ENCODE measurements at places on chromosomes 7 and 10.

DNA sequence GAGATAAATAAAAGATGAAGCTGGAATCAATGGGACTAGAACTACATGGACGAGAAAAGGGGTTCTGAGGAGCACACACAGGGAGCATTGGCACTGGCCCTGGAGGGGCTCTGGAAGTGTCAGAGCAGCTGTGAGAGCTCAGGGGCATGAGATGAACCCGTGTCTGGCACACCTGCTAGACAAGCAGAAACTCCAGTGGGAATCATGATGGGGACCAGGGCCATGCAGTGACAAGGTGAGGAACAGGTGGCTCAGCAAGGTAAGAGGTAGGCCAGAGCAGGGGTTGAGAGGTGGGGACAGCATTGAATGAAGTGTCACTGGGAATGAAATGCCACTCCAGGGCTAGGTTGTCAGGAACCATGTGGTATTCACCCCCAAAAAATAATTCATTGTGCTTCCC lies 588.5 kb downstream of the GRID1 start:
- no peak for DNase-seq

DNA sequence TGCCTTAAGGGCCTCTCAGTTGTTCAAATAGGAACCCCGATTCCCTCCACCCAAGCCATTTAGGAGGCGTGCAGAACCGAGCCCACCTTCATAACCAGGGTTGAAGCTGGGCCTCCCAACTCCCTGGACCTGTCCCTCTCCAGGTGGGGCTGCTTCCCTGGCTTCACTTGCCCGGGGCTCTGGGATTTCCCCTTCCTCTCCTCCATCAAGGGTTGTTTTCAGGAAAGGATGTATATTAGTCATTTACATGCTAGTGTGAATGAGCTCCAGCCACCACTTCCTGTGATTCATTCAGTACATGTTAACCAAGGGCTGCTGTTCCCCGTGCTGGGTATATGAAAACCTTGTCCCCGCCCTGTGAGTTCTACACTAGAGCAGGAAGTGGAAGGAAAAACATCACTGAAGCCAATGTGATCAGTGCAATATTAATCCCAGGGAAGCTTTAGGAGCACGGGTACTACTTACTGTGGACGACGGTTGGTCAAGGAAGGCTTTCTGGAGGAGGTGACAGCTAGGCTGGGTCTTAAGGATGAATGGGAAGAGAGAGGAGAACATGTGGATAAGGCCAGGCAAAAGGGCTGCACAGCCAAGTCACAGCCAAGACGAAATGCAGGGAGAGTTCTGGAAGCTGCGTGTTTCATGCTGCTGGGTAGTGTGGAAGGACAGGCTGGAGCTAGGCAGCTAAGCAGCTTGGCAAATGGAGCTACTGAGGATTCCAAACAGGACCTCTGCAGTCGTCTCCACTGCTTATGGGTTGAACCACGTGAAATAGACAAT lies 150.1 kb upstream of the SHH start:
- no peak for DNase-seq

- no peak for DNase-seq
Observed at GRCh38 chr10:101485207-101485606, 102.8 kb downstream of the POLL start.

DNA sequence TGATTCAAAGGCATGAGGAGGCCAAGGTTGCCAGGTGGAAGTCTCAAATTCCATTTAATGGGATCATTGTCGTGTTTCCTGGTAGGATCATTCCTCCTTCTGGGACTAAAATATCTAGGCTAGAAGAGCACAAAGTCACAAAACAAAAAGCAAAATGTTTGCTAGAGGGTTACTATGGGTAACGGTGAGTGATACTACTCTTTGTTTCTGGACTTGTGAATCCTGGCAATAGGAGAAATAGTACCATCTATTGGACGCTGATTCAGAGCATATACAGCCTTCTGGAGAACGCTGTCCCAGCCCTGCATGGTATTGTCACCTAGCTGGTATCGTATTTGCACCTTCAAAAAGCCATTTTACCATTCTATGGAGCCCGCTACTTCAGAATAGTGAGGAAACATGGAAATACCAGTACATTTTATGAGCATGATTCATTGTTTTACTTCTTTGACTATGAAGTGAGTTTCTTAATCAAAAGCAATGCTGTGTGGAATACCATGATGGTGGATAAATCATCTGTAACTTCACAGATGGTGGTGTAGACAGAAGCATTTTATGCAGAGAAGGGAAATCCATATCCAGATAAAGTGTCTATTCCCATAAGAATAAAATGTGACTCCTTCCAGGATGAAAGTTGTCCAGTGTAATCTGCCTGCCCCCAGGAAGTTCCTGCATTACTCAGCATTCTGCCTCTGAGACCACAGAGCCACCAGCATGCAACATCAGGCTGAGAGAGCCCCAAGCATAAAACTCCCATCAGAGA lies 361.0 kb downstream of the ETV1 start:
- no peak for DNase-seq

GRCh38 chr7:30702200-30702599 lies 19.9 kb upstream of the CRHR2 start:
- no peak for DNase-seq

- DNase-seq: no peak
Observed at GRCh38 chr10:63887023-63887589, 365.9 kb downstream of the REEP3 start.

GRCh38 chr7:157205438-157205837 lies 66.7 kb downstream of the UBE3C start:
- DNase-seq: no peak

- DNase-seq: no peak
Observed at GRCh38 chr7:69722843-69723242, 124.6 kb downstream of the AUTS2 start.

DNA sequence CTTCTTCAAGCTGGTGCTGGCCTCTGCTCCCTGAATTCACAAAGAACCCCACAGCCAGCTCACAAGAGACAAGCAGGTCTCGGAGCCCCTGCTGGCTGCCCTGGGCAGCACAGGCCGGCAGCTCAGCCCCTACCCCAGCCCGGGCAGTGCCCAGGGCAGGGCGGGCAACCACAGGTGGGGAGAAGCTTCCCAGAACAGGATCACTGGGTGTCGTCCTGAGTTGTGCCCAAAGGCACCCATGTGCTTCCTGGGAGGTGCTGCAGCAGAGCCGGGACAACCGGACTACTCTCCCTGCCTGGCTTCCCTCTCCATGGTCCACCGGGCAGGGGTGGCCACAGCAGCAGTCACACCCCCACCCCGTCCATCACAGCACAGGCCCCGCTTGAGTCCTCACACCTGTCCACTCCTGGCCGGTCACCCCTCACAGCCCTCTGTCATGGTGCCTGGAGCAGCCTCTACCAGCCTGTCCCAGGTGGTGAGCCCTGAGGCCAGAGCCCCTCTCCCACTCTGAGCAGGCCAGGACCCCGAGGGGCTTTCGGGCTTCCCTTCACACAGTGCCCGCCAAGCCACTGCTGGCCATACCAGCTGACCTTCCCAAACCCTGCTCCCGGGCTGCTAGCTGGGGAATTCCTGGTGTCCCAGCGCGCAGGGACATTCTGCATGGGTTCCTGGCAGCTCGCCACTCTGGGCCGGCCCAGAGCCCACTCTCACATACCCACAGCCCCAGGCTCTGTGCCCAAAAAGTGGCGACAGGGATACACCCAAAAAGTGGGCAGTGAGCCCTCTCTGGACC lies 3.1 kb downstream of the RASGEF1A start:
- no peak for DNase-seq

DNA sequence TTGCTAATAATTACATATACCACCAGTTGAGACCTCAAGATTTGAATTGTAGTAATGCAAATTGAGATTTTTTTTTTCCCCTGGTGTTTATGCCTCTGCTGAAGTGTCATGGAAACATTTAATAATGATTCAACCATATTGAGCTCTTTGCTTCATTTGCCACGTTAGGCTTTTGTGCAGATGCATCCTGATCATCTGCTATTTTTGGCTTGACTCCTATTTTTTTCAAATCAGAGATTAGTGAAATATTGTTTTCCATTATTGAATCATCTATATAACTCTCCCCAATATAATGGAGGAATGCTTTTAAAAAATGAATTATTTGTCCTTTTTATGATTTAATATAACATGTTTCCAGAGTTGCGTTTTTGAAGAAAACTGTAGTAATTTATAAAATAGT lies 115.1 kb downstream of the SRI start:
- DNase-seq: no peak

GRCh38 chr10:80281292-80281691 lies 8.2 kb downstream of the MAT1A start:
- no peak for DNase-seq
